GM23248 (cell line): ENCODE measurements at places on chromosomes 5 and 9. TPM values are rescaled to one million over a fixed set of nuclear protein-coding genes. Genes with fewer than 3 reads are reported as not detected.

Gene FLT4
- total RNA-seq, result 0.76 TPM in 1 of 2 replicates, not detected in the other

Gene CTXN3
- total RNA-seq, result not detected in 2 replicates

Gene GMCL2
- not detected in 2 replicates for total RNA-seq

Gene LCN15
- not detected in 2 replicates for total RNA-seq

Gene COL5A1
- total RNA-seq, result 812 and 897 TPM in 2 replicates

Gene ARL14EPL
- total RNA-seq, result not detected in 2 replicates

Gene IRX1
- 25.9 and 32.5 TPM in 2 replicates for total RNA-seq

Gene ADGRD2
- not detected in 2 replicates for total RNA-seq

Gene CDK7
- total RNA-seq, result 48.9 and 60.4 TPM in 2 replicates

Gene CMYA5
- total RNA-seq, result 0.97 and 1.0 TPM in 2 replicates

Gene GFI1B
- total RNA-seq, result not detected in 2 replicates

DNA sequence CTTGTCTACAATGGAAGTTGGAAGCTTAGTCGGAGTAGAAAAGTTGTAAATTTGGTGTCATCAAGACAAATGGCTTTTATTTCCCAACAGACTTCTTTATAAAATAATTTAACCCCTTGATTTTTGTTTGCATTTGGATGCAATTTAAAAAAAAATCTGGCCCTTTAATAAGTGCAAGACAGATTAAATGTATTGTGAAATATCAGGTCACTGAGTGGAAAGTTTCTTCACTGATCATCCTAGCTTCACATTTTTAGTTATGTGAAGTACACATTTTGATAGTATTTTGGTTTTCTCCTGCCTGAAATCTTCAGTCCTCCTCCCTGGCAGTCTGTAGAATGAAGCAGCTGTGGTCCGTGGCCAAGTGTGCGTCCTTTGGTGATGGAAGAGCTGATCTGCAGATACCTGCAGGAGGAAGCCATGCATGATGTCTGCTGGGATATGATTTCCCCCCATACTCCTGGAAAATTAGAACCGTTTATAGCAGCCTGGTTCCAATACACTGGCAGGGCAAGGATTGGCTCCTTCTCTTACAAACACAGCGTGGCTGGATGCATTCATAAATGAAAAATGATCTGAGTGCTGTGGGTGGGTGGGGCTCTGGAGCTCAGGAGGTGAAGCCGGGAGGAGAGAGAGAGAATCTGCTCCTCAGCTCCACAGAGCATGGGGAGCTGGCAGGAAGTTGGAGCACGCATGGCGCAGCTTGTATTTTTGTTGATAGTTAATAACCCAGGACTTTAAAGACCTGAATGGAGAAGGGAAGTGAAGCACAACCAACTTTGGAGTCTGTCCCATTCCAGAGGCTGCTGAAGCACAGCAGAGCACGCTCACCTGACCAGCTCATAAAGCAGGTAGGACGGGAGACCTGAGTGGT, 238.4 kb downstream of the GOLPH3 start:
- DNase-seq, result peak; percentile 10

DNA sequence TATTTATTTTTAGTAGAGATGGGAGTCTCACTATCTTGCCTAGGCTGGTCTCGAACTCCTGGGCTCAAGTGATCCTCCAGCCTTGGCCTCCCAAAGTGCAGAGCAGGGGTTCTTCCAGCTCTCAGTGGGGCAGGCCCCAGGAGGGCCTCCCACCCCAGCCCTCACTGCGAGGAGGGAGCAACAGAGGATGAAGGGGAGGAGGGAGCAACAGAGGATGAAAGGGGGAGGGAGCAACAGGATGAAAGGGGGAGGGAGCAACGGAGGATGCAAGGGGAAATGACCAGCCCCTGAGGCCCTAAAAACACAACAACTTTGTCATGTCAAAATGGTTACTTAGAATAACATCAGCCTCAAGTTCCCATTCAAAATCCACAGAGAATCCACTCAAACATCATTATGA, 10.0 kb downstream of the TRIM14 start:
- no peak for DNase-seq

DNA sequence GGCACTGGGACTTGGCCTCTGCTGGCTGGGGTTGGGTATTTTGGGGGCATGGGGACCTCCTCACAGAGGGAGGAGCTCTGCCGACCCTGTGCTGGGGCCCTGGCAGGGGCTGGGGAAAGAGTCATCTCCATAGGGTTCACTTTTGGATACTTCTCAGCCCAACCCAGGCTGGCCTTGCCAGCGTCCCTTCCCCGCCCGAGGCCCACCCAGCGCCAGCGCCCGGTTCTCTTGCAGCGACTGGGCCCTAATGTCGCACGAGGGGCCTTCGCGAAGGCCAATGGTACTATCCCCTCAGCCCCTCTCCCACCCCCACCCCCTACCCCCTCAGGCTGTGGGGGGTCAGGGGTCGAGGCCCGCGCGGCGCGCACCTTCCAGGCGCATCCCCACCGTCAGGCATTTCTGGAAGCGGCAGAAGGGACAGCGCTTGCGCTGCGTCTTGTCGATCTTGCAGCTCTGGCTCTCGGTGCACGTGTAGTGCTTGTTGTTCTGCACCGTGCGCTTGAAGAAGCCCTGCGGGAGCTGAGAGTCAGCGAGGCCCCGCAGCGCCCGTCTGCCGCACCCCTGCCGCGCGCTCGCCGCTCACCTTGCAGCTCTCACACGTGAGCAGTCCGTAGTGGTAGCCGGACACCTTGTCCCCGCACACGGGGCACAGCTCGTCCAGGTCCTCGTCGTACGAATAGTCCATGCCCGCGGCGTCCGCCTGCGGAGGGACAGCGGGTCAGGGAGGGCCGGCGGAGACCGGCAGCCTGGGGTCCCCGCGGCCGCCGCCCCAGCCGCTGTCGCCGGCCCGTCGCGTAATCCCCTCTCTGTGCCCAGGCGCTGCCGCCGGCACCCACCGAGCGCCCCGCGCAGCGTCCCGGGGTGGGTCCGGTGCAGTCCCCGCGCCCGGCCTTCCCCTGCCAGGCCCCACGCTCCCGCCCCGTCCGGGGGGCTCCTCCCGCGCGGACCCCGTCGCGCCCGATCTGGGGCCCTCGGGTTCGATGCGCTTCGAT, 4.2 kb downstream of the NR5A1 start:
- DNase-seq, result peak; percentile 22

- DNase-seq, result no peak
Measured at GRCh38 chr5:89418407-89419085, 535.6 kb upstream of the MEF2C start.

DNA sequence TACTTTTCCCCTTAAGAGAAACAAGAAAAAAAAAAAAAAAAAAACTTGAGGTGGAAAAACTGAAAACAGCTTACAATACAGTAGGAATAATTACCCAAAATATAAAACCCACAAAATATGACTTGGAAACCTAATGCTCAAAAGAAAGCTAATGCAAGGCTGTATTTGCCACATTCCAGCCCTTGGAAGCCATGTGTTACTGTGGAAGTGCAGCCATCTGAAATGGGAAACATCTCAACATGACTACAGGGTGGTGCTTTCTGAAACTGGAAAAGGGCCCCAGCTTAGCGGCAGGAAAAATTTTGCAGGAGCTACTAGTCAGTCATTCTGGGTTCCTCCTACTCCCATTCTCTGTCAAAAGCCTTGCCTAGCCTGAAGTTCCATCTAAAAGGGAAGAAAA, 20.4 kb downstream of the CDK5RAP2 start:
- DNase-seq, result no peak

GRCh38 chr5:142669477-142669876, 16.4 kb downstream of the FGF1 start:
- DNase-seq, result peak; percentile 59

GRCh38 chr5:7851617-7852289, 820 bp upstream of the CFAP90 start:
- no peak for DNase-seq

DNA sequence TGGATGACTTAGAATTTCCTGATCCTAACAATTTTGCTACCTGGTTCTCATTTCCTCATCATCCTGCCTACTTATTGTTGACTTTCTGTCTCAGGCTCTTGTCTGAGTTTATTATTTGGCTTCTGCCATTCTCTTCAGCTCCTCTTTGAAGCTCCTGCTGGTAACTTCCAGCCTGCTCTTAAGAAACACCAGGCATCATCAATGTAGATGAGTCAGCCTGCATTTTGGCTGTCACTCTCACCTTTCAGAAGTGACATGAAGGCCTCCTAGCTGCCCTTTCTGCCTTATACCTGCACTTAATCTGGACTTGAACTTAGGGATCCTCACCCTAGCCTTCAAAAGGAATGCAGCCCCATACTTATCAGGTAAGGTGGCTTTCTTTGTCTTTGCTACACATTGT, 551.8 kb upstream of the ZNF608 start:
- DNase-seq, result peak; percentile 33

DNA sequence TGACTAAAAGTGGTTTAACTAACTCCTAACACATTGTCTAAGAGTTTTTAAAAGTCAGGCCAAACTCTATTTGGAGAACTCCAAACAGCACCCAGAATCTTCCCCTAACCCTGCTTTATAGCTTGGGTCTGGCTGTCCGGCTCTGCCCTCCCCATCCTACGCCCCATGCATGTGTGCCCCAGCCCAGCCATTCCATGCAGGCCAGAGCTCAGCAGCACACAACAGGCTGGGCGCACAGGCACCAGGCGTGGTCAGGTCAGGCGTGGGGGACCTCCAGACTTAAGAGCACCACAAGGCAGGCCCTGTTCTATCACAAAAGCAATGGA, 31.1 kb downstream of the SHB start:
- no peak for DNase-seq

DNA sequence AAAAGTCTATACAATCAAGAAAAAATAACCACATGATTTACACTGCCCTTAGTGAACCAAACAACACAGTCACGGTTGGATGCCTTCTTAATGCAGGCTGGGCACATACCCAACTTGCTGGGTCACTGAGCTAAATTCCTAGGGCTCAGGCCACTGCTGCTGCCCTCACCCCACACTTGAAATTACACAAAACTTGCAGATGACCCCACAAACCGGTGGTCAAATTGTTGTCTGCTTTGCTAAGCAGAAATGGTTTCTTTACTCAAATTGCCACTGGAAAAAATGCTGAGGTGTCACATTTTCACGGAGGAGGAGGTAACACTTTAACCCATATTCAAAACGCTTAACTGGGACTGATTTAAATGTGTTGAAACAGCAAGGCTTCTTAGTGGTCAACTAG, 62.4 kb downstream of the HMHB1 start:
- peak; percentile 9 for DNase-seq

DNA sequence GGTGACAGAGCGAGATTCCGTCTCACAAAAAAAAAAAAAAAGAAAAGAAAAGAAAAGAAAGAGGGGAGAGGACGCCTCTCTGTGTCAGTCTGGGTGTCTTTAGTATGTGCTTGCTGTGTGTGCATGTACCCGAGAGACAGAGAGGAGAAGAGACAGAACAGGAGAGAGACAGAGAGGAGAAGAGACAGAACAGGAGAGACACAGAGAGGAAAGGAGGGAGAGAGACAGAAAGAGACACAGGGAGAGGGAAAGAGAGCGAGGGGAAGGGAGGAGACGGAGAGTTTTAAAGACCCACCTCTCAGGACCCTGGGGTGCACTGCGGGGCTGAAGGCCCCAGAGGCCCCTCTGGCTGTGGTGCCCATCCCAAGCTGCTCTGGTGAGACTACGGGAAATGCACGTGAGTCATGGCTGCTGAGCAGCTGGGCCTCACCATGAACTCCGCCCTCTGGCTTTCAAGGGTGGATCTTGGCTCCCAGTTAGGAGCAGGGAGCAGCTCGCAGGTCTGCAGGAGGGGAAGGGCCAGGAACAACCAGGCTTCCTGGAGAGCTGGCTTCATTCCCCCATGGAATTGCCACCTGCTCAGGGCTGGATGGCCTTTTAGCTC, 7.9 kb downstream of the SLC6A3 start:
- DNase-seq, result peak; percentile 61

DNA sequence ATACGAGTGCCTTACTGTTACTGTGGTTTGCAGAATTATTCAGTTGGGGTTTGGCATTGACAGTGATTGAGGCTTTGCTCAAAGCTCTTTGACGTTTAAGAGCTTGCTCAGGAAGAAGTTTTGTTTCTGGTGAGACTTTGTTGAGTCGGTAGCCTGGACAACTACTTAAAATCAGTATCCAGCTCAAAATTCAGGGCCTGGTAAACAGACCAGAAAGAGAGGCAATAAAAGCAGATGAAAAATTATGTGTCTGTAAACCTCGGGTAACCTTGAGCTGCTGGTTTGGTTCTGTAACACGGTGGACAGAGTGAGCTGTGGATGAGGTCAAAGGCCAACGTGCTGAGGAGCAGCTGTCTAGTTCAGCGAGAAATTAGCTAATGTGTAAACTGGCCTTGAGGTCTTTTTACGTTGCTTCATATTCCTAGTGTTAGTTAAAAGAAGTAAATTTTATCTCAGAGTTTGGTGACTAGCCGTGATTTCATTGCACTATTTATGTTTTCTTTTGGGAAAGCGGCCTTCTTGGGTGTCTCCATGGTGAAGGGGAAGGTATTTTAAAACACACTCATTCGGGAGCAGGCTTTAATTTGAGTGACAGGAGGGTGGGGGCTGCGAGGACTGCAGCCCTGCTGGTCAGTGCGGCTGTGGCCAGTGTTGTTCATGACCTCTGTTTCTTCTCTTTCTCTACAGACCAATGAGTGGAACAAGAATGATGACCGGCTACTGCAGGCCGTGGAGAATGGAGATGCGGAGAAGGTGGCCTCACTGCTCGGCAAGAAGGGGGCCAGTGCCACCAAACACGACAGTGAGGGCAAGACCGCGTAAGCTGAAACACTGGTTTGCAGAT, 82.0 kb upstream of the TTC23L start:
- no peak for DNase-seq

GRCh38 chr9:130952065-130952762, 13.2 kb upstream of the FIBCD1 start:
- DNase-seq, result no peak

DNA sequence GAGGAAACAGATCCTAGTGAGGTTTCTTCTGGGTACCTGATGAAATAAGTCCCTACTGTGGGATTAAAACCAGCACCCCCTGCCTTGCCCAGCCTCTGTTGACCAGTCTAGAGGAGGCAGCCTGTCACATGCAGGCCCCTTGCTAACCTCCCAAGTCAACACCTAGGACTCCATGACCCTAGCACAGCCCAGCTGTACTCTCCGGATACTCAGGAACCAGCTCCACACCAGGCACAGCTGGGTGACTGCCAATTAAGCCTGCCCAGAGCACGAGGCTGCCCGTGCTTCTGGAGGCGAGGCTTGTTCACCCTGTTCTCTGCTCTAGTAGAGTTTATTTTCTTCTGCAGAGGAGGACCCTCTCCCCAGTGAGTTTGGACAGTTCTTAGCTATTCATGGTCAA, 92.5 kb downstream of the SNX24 start:
- DNase-seq, result no peak
